ENCODE measurements at places on chromosomes 12 and 14. TPM values are rescaled to one million over a fixed set of nuclear protein-coding genes. Genes with fewer than 3 reads are reported as not detected.

- no peak overlapping the region for H3K27ac ChIP-seq
- no peaks in the 10 kb centered on the region for H3K4me1 ChIP-seq
- H3K4me3 ChIP-seq: no peak overlapping the region
- no peaks in the 10 kb centered on the region for H3K36me3 ChIP-seq
- no peak for DNase-seq
These were observed 452.1 kb upstream of the GARIN6 start for GRCh38 chr12:99195474-99195873.

DNA sequence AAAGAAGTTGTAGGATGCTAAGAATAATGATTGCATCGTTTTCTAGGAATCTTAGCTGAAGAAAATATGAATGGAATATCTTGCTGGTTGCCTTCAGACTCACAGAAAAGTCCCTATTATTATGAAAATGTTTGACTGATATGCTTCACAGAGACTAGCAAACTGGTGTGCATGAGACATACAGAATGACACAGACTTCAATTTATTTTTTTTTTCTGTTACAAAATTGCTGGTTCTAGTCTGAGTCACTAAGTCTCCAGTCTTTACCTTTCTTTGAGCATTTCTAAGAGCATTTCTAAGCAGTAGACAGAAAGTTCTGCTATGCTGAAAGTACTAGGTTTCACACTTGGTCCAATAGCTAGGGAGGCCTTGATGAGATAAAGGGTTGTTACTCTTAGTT lies 377.6 kb upstream of the ATP2B1 start:
- no peaks in the 10 kb centered on the region for H3K36me3 ChIP-seq
- DNase-seq: no peak
- no peak overlapping the region for H3K27ac ChIP-seq
- no peaks in the 10 kb centered on the region for H3K4me1 ChIP-seq
- H3K27me3 ChIP-seq: no peaks in the 10 kb centered on the region
- H3K4me3 ChIP-seq: no peak overlapping the region

DNA sequence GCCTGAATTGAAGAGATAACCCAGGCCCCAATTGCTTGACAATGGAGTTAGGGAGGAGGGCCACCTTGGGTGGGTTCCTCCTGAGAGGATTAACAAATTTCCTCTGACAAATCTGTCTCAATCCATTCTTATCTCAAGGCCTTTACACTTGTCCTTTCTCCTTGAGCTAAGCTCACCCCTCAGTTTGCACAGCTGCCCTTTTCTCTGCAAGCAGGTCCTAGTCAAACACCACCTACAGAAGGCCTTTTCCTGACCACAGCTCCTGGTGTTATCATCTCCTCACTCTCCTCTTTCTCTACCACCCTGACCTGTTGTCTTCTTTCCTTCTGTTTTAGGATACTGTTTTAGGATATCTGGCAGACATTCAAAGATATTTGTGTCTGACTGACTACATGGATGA lies 26.4 kb upstream of the GSC start:
- no peak overlapping the region for H3K4me3 ChIP-seq
- H3K4me1 ChIP-seq: no peaks in the 10 kb centered on the region
- H3K27ac ChIP-seq: no peak overlapping the region
- H3K36me3 ChIP-seq: no peaks in the 10 kb centered on the region
- no peak for DNase-seq

GRCh38 chr14:90274808-90275457 lies 18.6 kb downstream of the PSMC1 start:
- H3K4me3 ChIP-seq: no peak overlapping the region
- H3K4me1 ChIP-seq: no peaks in the 10 kb centered on the region
- no peaks in the 10 kb centered on the region for H3K27me3 ChIP-seq
- no peak for DNase-seq

- peaks cover 5% of the 10 kb centered on the region for H3K27me3 ChIP-seq
- no peaks in the 10 kb centered on the region for H3K36me3 ChIP-seq
- no peak for DNase-seq
- H3K4me1 ChIP-seq: no peaks in the 10 kb centered on the region
These were observed 385.8 kb downstream of the MED13L start for GRCh38 chr12:115891556-115892164.

GRCh38 chr14:95067526-95067925 lies 89.8 kb downstream of the DICER1 start:
- H3K4me3 ChIP-seq: no peak overlapping the region
- H3K27me3 ChIP-seq: no peaks in the 10 kb centered on the region
- H3K4me1 ChIP-seq: no peaks in the 10 kb centered on the region
- DNase-seq: no peak
- no peaks in the 10 kb centered on the region for H3K36me3 ChIP-seq
- H3K27ac ChIP-seq: no peak overlapping the region

GRCh38 chr12:38123566-38124246 lies 192.9 kb upstream of the ALG10B start:
- no peak overlapping the region for H3K27ac ChIP-seq
- no peaks in the 10 kb centered on the region for H3K27me3 ChIP-seq
- no peaks in the 10 kb centered on the region for H3K4me1 ChIP-seq
- no peak overlapping the region for H3K4me3 ChIP-seq
- DNase-seq: no peak

GRCh38 chr12:49198431-49199155 lies 9.7 kb upstream of the TUBA1A start:
- no peaks in the 10 kb centered on the region for H3K27me3 ChIP-seq
- no peak for DNase-seq
- no peak overlapping the region for H3K27ac ChIP-seq
- no peaks in the 10 kb centered on the region for H3K36me3 ChIP-seq
- peaks cover 11% of the 10 kb centered on the region for H3K4me1 ChIP-seq
- no peak overlapping the region for H3K4me3 ChIP-seq

- no peak overlapping the region for H3K27ac ChIP-seq
- peaks cover 6% of the 10 kb centered on the region for H3K36me3 ChIP-seq
- no peak overlapping the region for H3K4me3 ChIP-seq
- peaks cover 6% of the 10 kb centered on the region for H3K4me1 ChIP-seq
- no peak for DNase-seq
- H3K27me3 ChIP-seq: no peaks in the 10 kb centered on the region
These were observed 3.7 kb downstream of the MAX start for GRCh38 chr14:65098586-65098985.

DNA sequence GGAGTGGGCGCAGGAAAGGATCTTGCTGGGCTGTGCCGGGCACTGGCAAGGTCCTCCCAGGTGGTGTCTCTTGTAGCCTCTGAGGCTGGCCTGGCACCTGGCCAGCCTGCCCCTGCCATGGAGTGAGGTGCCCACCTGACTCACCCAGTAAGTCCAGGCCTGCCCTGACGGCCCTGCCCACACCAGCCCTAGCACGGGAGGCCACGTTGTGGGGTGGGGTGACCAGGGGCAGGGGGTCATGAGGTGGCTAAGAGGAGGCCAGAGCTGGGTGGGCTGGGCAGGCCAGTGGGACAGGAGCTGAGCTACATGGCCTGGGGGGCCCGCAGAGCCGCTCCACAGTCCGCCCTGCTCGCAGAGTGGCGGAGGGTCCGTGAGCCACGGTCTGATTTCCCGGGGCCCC lies 45.4 kb downstream of the KIF26A start:
- no peaks in the 10 kb centered on the region for H3K4me1 ChIP-seq
- no peaks in the 10 kb centered on the region for H3K27me3 ChIP-seq
- H3K27ac ChIP-seq: no peak overlapping the region
- H3K4me3 ChIP-seq: no peak overlapping the region
- no peak for DNase-seq
- H3K36me3 ChIP-seq: no peaks in the 10 kb centered on the region

DNA sequence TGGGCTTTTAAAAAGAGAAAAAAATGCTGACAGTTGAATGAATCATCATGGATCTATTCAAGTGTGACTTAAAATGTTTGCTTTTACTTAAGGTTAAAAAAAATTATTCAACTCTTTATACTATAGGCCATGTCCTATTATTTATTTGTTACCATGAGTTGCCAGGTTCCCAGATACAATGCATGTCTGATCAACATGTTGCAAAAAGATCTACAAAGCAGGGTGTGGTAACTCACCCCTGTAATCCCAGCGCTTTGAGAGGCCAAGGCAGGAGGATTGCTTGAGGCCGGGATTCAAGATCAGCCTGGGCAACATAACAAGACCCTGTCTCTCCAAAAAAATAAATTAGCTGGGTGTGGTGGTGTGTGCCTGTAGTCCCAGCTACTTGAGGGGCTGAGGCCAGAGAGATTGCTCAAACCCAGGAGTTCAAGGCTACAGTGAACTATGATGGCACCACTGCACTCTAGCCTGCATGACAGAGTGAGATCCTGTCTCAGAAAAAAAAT lies 460.8 kb downstream of the BCAT1 start:
- H3K27me3 ChIP-seq: no peaks in the 10 kb centered on the region
- H3K4me1 ChIP-seq: no peaks in the 10 kb centered on the region
- no peak for DNase-seq
- no peak overlapping the region for H3K27ac ChIP-seq

GRCh38 chr12:108720757-108721514 lies 10.4 kb downstream of the CORO1C start:
- no peak overlapping the region for H3K4me3 ChIP-seq
- no peaks in the 10 kb centered on the region for H3K36me3 ChIP-seq
- H3K27me3 ChIP-seq: no peaks in the 10 kb centered on the region
- peak overlapping the region; percentile 31 for H3K27ac ChIP-seq

DNA sequence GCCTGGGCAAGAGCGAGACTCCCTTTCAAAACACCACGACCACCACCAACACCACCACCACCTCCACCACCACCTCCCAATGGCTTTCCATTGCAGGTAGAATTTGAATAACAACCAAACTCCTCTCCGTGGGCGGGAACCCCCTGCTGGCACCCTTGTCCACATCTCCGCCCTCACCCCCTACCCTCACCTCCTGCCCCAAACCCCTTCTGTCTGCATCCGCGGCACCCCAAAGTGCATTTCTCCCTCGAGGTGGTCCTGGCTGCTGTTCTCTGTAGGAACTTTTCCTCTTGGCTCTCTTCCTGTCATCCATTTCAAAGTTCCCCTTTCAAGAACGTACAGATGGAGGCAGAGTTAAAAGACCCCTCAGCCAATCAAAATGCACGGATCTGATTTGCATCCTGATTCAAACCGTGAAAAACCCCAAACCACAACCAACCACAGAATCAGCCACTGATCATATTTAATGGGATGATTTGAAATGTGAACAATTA lies 3.8 kb downstream of the SDSL start:
- H3K4me3 ChIP-seq: no peak overlapping the region
- no peaks in the 10 kb centered on the region for H3K4me1 ChIP-seq
- H3K27me3 ChIP-seq: no peaks in the 10 kb centered on the region
- DNase-seq: no peak
- H3K36me3 ChIP-seq: no peaks in the 10 kb centered on the region
- no peak overlapping the region for H3K27ac ChIP-seq

- no peaks in the 10 kb centered on the region for H3K4me1 ChIP-seq
- H3K27me3 ChIP-seq: no peaks in the 10 kb centered on the region
- no peak overlapping the region for H3K27ac ChIP-seq
- H3K4me3 ChIP-seq: no peak overlapping the region
- no peaks in the 10 kb centered on the region for H3K36me3 ChIP-seq
These were observed 64.2 kb downstream of the LGR5 start for GRCh38 chr12:71503579-71504391.

DNA sequence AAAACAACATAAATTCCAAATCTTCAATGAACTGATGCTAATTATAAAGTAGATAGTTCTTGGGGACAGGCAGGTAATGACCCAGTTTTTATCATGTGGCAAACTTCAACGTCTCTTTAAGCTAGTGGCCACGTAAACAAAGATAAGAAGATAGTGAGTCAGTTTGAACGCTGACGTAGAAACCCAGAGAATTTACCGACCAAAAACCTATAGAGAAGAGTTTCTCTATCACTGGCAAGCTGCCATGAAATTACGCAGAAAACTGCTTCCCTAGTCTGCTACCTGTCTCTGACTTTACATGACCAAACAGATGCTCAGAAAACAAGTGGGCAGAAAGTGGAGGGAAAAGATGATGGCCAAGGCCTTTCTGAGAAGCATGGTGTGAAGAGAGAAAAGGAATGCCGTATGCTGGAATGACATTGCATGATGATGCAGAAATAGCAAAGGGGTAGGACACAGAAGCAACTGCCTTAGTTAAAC lies 136.3 kb downstream of the ITPR2 start:
- H3K4me3 ChIP-seq: no peak overlapping the region
- peaks cover 35% of the 10 kb centered on the region for H3K4me1 ChIP-seq
- 0 out of 2 replicates have a peak, but pooled peaks cover 2% of the 10 kb centered on the region for H3K36me3 ChIP-seq
- no peaks in the 10 kb centered on the region for H3K27me3 ChIP-seq

BCL11B gene
- 0.23 TPM for total RNA-seq

RNASE3 gene
- not detected for total RNA-seq

IFI27 gene
- total RNA-seq: 2.3 TPM

AQP6 gene
- 0.31 TPM for total RNA-seq

TAS2R46 gene
- 0.46 TPM for total RNA-seq

PRKAB1 gene
- 36.3 TPM for total RNA-seq
